HCT116 (cell line): ENCODE measurements at places on chromosomes 3 and 15. TPM values are rescaled to one million over a fixed set of nuclear protein-coding genes. Genes with fewer than 3 reads are reported as not detected.

- H3K4me1 ChIP-seq = peaks cover 3% of the 10 kb centered on the region; the same call in 1 of the 2 replicates
- H3K36me3 ChIP-seq = no peaks in the 10 kb centered on the region
- DNase-seq = no peak
Measured at GRCh38 chr3:156518726-156519125, 36.2 kb downstream of the SSR3 start.

GRCh38 chr15:28094732-28095521 lies 4.2 kb downstream of the OCA2 start:
- no peak overlapping the region for H3K4me3 ChIP-seq
- peaks cover 3% of the 10 kb centered on the region; the same call in 1 of the 2 replicates for H3K4me1 ChIP-seq
- H3K27ac ChIP-seq = no peak overlapping the region
- DNase-seq = no peak

- H3K27me3 ChIP-seq = peaks cover 28% of the 10 kb centered on the region
- DNase-seq = no peak
- no peak overlapping the region for H3K4me3 ChIP-seq
- H3K4me1 ChIP-seq = no peaks in the 10 kb centered on the region
Measured at GRCh38 chr3:72100080-72100511, 315.1 kb upstream of the PROK2 start.

DNA sequence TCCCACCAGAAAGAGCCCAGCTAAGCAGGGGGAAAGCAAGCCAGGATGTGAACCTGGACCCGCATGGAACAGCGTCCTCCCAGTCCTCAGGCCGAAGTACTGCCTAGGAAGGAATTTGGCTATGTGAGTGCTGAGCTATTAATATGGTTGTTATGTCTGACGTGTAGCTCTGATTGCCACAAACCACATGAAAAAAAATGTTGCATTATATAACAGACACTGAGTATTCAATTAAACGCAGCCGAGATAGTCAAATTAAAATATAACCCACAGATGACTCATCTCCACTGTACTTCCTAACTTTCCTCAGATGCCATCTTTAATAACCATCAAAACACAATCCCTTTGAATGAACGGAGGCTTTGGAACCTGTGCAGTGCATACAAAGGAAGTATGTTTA lies 111.1 kb downstream of the GABRB3 start:
- H3K36me3 ChIP-seq = no peaks in the 10 kb centered on the region
- no peaks in the 10 kb centered on the region for H3K27me3 ChIP-seq
- no peak overlapping the region for H3K27ac ChIP-seq

- H3K4me1 ChIP-seq = peaks cover 54% of the 10 kb centered on the region
- no peaks in the 10 kb centered on the region for H3K36me3 ChIP-seq
- H3K4me3 ChIP-seq = no peak overlapping the region
- no peak for DNase-seq
- H3K27ac ChIP-seq = peak overlapping the region; percentile 45; the same call in 1 of the 2 replicates
Measured at GRCh38 chr3:134328846-134329245, 45.4 kb downstream of the AMOTL2 start.

GRCh38 chr15:75696311-75696720 lies 16.3 kb downstream of the CSPG4 start:
- no peaks in the 10 kb centered on the region for H3K27me3 ChIP-seq
- peaks cover 10% of the 10 kb centered on the region; the same call in 1 of the 2 replicates for H3K4me1 ChIP-seq
- H3K27ac ChIP-seq = no peak overlapping the region
- H3K36me3 ChIP-seq = no peaks in the 10 kb centered on the region

The CFAP92 gene
- 3.6 TPM for total RNA-seq

The CLEC3B gene
- 0.57 TPM for total RNA-seq

The PYGO1 gene
- total RNA-seq = 0.34 TPM

The POPDC2 gene
- total RNA-seq = 1.6 TPM
